Left ventricle myocardium superior (tissue), 1 donor: ENCODE measurements at places on chromosomes 2 and 18.

DNA sequence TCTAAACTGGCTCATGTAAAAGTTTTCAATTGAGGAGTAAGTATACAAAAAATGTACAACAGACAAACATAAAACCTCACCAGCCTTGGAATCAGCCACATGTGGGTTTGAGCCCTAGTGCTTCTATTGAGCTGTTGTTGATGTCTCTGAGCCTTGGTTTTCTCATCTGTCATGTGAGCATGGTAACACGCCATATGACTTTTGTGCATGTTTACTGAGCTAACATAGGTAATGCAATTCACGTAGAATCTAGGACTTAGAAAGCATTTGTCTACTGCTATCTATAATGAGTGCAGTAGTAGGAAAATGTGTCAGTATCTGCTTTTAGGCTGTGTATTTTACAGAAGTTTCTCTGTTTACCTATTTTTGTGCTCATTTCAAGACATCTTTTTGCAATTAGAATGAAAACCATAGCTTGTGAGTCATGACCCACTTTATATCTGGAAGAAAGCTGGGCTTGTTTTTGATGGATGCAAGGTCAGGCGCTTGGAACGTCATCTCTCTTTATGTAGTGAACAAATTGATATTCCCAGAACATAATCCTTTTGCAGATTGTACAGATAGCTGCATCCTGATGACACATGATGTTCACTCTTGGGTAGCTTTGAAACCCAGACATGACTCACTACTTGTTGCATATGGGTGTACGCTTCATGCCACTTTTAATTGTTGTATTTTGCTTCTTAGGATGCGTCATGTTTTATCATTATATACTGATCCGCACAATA, 94.3 kb downstream of the RNF144A start:
- no peak for DNase-seq

GRCh38 chr2:128413718-128414341, 95.2 kb upstream of the HS6ST1 start:
- DNase-seq = no peak

- DNase-seq = no peak
Observed at GRCh38 chr18:80201739-80202138, 45.6 kb downstream of the PARD6G start.

DNA sequence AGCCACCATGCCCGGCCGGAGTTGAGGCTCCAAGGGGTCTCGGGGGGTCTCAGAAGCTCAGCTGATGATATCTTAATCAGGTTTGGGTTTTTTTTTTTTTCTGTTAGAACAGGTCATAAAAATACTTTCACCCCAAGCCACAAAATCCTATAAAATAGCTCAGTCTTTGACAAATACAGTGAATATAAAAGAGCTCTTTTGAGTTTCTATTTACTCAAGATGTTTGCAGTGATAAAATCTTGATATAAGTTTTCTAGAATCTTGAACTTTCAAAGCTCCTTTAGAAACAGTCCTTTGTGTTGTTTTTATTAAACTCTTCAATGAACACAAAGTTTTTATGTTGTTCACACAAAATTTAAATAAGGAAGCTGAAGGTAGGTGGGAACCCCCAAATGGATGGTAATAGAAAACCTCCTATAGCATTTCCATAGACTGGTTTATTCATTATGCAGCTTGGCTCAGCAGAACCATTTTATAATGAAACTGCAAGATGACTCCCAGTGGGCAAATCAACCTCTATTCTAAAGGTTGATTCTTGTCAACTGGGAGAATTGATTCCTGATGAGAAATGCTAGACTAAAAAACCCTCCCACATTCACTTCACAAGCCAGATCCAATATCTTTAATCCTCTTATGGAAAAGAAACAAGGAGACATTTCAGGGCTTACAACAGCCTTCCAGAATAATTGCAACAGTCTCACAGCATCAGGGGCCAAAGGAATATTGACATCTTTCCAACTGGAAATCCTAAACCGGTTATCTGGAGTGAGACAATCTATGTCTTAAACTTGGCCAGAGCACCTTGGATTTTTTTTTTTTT, 13.6 kb upstream of the NARS1 start:
- no peak for DNase-seq

DNA sequence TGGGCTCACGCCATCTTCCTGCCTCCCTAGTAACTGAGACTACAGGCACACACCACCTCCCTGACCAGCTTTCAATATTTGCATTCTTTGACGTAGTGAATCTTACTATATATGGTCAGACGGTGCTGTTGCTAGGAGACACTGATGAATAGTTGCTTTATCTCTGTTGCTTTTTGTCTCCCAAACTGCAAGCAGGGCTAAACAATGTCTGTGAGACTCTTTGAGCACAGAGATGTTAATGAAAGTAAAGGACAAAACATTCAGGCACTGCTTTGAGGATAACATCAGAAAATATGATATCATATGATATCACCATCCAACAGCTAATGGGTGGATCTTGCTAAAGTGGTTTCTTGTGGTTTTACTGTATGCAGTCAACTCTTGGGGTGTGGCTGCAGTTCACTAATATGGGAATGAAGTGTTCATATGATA, 43.0 kb downstream of the EMILIN2 start:
- DNase-seq = no peak

DNA sequence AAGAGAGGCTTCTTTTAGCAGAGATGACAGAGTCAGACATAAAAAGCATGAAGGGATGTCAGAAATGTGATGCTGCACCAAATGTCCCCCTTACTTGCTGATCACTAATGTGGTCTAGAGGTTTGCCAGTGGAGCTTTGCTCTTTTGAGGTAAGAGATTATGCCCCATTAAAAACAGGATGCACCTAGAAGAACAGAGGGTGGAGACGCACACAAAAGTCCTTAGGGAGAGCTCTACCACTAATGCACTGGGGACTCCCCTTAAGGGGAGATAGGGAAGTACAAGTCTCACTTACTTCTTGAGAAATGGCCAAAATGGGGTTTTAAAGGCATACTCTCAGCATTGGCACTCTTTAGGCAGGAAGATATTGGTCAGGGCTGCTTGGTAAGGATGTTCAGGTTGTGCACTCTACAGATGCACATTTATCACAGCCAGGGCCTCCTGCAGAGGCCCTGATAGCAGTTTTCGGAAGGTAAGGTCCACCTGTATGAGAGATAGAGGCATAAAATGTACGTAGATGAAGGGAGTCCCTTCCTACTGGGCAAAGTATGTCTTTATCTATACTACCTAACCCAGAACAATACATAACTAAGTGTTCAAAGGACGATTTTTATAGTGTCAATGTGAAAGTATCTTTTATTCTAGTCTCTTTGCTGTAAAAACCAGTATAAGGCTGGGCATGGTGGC, 17.0 kb upstream of the SCYGR1 start:
- no peak for DNase-seq

DNA sequence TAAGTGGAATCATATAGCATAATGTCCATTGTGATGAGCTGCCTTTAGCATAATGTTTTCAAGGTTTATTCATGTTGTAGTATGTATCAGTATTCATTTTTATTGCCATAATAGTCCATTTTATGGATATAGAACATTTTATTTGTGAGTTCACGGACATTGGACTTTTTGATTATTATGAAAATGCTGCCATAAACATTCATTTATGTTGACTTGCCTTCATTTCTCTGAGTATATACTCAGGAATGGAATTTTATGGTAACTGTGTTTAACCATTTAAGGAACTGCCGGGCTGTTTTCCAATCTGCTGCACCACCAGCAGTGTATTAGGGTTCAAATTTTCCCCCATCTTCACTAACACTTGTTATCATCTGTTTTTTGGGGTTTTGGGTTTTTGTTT, 12.2 kb downstream of the CREB1 start:
- no peak for DNase-seq

DNA sequence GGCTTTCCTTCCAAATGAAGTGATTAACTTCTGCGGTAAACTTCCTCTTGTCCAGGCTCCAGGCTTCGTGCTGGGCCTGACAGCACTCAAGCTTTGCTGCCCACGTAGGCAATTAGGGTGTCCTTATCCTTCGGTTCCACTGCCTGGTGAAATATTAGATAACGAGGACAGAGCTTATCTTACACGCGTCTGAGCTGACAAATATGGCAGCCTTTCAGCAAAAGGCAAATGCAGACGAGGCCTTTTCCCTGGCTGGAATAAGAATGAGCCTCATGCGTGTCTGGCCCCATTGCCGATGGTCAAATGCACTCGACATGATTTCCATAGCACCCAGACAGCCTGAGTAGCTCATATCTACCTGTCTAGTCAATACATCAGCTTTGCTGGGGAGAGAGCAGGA, 141.5 kb downstream of the FAM210A start:
- DNase-seq = no peak

GRCh38 chr2:188819792-188820191, 154.4 kb upstream of the COL3A1 start:
- DNase-seq = no peak

GRCh38 chr2:55311444-55311870, 42.4 kb upstream of the MTIF2 start:
- DNase-seq = no peak

- DNase-seq = no peak
Observed at GRCh38 chr2:119469661-119470297, 38.1 kb downstream of the TMEM37 start.

GRCh38 chr2:227865291-227865690, 6.1 kb upstream of the DAW1 start:
- DNase-seq = no peak

DNA sequence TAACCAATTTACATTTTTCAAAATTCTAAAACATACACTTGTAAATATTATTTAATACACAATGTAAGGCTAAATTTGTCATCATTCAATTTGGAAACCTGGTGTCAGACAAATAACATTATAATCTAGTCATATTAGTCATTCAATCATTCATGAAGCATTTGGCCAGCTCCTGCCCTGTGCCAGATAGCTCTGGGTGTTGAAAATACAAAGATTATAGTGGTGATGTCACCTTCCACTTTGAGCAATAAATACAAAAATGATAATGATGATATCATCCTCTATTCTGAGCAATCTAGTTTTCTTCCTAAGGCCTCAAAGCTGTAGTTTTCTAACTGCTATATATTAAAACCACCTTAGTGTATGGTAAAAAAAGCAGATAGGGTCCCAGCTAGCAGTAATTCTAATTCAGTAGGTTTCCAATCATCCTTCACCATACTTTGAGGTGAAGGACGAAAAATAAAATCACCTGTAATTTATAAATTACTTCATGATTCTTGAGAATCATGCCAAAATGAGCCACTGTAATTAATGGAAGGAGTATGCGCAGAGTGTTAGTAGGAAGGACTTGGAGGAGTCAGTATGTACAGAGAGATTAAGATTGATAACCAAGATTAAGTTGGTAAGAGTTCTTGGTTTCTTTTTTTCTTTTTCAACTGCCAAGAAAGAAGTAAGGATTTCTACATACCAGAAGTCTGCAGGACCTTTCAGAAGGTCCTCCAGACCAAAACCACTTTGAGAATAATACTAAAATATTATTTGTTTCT, 23.2 kb downstream of the MEMO1 start:
- no peak for DNase-seq

DNA sequence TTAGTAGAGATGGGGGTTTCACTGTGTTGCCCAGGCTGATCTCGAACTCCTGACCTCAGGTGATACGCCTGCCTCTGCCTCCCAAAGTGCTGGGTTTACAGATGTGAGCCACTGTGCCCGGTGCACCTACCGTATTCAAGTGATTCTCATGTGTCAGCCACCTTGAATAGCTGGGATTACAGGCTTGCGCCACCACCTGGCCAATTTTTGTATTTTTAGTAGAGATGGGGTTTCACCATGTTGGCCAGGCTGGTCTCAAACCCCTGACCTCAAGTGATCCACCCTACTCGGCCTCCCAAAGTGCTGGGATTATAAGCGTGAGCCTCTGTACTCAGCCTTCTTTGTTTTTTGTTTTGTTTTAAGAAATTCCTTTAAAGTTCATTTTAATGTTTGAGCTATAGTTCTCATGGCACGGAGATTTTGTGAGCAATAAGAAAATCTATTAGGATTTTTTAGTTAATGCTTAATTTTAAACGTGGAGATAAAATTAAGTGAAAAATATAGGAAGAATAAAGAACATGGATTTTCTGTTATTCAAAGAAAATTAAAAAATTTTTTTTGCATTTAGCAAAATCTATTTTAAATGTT, 242.6 kb downstream of the PHLPP1 start:
- DNase-seq = peak; percentile 38

GRCh38 chr2:45942237-45942738, 290.8 kb downstream of the PRKCE start:
- DNase-seq = no peak

- no peak for DNase-seq
Observed at GRCh38 chr18:76368976-76369375, 126.1 kb downstream of the ZNF516 start.

DNA sequence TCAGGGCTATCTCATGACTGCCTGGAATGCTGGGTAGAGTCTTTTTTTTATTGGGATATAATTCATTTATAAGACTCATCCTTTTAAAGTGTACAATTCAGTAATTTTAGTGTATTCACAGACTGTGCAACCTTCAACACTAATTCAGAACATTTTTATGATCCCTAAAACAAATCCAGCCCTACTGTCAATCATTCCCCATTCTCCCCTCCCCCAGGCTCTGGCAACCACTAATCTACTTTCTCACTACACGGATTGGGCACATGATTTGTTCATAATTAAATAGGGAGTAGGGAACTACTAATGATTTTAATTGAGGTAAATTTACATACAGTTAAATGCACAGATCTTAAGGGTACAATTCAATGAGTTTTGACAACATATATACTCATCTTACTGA, 225.7 kb downstream of the CDCA7 start:
- no peak for DNase-seq

- no peak for DNase-seq
Observed at GRCh38 chr2:46278952-46279351, 18.3 kb upstream of the EPAS1 start.

DNA sequence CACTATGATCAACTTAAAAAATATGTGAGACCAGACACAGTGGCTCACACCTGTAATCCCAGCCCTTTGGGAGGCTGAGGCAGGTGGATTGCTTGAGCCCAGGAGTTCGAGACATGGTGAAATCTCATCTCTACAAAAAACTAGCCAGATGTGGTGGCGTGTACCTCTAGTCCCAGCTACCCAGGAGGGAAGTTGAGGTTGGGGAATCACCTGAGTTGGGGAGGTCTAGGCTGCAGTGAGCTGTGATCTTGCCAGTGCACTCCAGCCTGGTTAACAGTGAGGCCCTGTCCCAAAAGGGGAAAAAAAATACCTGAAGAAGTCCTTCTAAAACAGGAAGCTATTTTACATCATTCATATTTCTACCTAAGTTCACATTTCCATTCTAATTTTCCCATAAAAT, 144.0 kb downstream of the EML6 start:
- DNase-seq = no peak

GRCh38 chr18:26686532-26686931, 138.2 kb upstream of the KCTD1 start:
- no peak for DNase-seq

GRCh38 chr2:171316755-171317337, 116.9 kb downstream of the METTL8 start:
- no peak for DNase-seq
